Activated T-cell treated with anti-CD3 and anti-CD28 coated beads, Interleukin-2, amount 50 U/mL, for 1 hour (primary cell): ENCODE measurements at places on chromosomes 12 and 14.

DNA sequence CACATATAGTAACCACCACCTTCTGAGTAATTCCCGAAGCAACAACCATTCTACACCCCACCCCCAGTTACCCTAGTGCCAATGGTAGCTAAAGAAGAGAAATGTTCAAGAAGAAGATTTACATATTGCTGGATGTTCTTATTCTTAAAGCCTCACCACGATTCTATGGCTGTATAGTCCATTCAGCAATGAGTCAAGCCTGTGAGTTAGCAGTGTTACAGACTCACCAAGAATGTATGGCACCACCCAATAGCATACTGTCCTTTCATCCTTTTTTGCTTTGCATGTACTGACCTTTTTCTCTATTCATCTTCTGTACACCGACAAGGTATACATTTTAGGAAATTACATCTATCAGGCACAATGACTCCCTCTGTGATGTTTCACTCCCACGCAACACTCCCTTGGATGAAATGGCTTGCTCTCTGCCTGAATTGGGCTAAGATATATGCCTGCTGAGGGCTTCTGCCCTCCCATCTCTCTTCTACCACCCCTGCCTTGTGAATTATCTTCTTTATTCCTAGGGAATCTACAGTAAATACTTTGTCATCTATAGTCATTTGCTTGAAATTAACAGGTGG, 945.8 kb downstream of the DIO2 start:
- no peak for DNase-seq

GRCh38 chr14:71300566-71301330, 393.5 kb downstream of the PCNX1 start:
- no peak for DNase-seq

GRCh38 chr14:32307881-32308582, 21.1 kb upstream of the AKAP6 start:
- DNase-seq = no peak

DNA sequence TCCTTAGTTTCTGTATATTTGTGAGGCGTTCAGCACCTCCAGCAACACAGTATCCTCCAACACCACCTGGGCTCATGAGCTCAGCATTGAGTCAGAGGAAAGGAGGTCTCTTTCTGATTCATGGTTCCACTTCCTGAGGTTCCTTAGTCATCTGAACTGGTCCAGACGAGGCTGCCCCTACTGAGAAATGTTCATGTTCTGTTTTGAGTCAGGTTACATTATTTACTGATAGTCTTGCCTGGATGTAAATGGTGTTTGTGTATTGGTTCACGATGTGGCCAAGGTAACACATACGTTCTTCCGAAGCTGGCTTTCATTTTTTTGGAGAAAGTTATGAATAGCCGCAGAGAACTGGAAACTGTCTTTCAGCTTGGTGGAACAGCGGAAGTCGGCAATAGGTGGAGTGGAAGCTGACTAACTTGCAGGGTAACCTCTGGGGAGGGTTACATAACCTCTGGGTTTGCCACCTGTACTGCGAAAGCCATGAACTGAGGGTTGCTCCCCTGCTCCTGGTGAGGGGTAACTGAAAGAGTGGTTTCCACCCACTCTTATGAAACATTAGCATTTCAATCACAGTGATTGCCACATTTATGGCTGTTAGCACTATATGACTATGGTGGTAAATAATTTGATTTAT, 42.2 kb upstream of the MANSC4 start:
- peak; percentile 45 for DNase-seq

DNA sequence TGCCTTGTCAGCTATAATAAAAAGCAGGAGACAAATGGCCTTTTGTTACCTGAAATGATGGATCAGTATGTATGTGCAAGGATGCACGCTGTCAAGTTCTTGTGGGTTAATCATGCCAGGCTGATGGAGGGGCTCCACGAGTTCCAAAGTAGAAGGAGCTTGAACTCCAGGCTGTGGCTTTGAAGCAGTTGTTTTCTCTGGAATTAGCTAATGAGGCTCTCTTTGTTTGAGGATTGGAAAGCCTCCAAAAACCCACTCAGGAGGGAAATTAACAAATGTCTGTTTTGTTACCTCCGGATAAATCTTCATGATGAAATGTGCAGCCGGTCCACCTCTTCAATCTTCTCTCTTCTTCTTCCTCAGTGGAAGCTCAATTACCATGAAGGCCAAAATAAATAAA, 605.5 kb downstream of the DIO2 start:
- DNase-seq = no peak

DNA sequence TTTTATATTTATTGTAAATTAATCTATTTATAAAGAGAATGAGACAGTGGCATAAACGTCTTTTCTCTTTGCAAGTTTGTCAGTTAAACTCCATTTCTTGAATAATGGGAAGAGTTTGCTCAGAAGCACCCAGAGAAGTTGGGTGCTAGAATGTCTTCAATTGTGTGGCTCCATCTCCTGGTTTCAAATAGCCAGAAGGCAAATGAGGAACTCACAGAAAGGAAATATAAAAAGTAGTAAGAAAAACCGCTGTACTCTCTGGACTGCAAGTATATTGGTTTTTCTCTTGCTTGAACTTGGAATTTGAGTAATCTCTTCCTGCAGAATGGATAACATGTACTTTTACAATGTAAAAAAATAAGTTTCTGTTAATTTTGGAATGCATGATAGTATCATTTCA, 217.5 kb downstream of the DPY19L2 start:
- no peak for DNase-seq

GRCh38 chr14:51024377-51024776, 70.5 kb downstream of the TRIM9 start:
- DNase-seq = no peak

- DNase-seq = no peak
Observed at GRCh38 chr12:112413855-112414625, 4.6 kb upstream of the RPL6 start.

GRCh38 chr14:35553808-35554207, 19.8 kb downstream of the INSM2 start:
- DNase-seq = no peak

- no peak for DNase-seq
Observed at GRCh38 chr12:52311285-52311648, 9.9 kb downstream of the KRT83 start.

GRCh38 chr14:54704768-54705167, 137.8 kb downstream of the SAMD4A start:
- DNase-seq = no peak

GRCh38 chr12:127677537-127678131, 589.3 kb upstream of the TMEM132C start:
- DNase-seq = peak; percentile 19

DNA sequence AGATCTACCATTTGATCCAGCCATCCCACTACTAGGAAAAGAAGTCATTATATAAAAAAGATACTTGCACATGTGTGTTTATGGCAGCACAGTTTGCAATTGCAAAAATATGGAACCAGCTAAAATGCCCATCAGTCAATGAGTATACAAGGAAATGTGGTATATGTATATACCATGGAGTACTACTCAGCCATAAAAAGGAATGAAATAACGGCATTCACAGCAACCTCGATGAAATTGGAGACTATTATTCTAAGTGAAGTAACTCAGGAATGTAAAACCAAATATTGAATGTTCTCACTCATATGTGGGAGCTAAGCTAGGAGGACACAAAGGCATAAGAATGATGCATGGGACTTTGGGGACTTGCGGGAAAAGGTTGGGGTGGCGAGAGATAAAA, 402.6 kb downstream of the RAD51B start:
- DNase-seq = no peak

DNA sequence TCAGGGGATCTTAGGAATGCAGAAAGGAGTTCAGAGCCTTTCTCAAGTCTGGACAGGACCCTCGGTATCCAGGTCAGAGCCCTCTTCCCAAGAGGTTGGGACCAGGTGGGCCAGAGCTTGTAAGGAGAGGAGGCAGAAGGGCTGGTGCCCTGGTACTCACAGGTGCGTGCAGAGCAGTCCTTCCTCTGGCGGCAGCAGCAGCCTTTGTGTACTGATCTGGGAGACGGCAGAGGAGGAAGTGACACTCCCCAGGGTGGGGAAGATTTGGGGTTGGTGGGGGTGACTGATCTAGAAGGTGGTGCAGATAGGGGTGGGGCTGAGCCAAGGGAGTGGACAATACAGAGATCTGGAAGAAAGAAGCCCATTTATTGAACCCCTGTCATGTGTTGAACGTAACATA, at the start of gene ITGB7:
Gene ITGB7, minus strand, starts transcription at position 210 of the 400 bp plus-strand sequence. CDS start 6,808 bp downstream, outside the sequence.
- DNase-seq = peak; percentile 71

DNA sequence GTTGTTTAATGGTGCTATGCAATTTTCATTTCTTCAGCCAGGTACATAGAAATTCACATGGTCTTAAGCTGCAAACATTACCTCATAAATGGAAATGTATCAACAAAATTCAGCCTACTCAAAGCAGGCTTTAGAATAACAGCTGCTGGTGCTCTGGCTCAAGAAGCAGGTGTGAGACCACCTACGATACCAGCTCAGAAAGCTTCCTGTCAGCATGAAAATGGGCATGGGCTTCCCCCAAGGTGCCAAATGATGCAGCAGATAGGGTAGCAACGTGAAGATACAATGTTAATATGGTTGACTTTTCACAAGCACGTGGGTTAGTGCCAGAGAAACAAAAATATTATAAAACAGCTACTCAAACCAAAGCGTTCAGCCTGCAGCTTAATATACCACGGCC, 343.4 kb upstream of the PRICKLE1 start:
- no peak for DNase-seq

GRCh38 chr12:117105902-117106301, 6.7 kb upstream of the TESC start:
- DNase-seq = peak; percentile 24

GRCh38 chr12:64522807-64523206, 70.9 kb downstream of the TBK1 start:
- DNase-seq = no peak

- no peak for DNase-seq
Observed at GRCh38 chr14:94646481-94646880, 34.3 kb downstream of the SERPINA3 start.

- no peak for DNase-seq
Observed at GRCh38 chr12:6752167-6752920, 597 bp downstream of the MLF2 start.
